ENCODE measurements at places on chromosomes 5 and 9.

DNA sequence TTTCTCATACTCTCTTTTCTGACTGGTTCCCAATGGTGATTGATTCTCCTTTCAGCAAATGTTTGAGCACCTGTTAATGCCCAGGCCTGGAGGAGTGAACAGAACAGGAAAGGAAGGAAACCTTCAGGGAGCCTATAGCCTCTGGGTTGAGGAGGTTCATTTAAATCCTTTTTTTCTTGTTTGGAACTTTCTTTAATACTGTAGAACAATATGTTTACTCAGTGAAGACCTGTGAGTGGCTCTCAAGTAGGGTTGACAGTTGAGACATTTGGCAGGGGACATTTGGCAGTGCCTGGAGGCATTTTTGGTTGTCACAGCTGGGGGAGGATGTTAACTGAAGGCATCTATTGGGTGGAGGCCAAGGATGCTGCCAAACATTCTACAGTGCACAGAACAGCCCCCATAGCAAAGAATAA, 6.1 kb upstream of the FAM120AOS start:
- DNase-seq: no peak

GRCh38 chr9:7153566-7153965, 395.8 kb downstream of the KDM4C start:
- DNase-seq: no peak

DNA sequence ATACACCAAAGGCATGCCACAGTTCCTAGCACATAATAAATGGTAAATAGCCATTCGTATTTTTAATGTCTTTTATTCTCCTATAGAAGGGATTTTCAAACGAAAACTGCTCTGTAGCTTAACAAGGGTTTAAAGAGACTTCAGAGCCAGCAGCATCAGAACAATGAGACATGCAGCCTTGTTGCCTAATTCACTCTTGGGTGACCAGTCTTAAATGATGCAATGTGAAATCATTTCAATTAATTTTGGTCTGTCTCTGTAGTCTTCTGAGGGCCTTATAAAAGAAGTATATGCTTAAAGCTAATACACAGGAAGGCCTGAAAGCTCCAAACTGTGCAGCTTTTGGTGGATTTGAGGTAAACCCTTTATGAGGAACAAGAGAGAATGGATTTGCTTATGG, 888.8 kb upstream of the WWC1 start:
- DNase-seq: no peak

- DNase-seq: no peak
Measured at GRCh38 chr5:89930591-89931392, 478.8 kb downstream of the CETN3 start.

GRCh38 chr5:139284295-139284694, 9.2 kb upstream of the MATR3 start:
- DNase-seq: no peak

GRCh38 chr9:113579283-113580040, 115.9 kb downstream of the RGS3 start:
- DNase-seq: no peak

DNA sequence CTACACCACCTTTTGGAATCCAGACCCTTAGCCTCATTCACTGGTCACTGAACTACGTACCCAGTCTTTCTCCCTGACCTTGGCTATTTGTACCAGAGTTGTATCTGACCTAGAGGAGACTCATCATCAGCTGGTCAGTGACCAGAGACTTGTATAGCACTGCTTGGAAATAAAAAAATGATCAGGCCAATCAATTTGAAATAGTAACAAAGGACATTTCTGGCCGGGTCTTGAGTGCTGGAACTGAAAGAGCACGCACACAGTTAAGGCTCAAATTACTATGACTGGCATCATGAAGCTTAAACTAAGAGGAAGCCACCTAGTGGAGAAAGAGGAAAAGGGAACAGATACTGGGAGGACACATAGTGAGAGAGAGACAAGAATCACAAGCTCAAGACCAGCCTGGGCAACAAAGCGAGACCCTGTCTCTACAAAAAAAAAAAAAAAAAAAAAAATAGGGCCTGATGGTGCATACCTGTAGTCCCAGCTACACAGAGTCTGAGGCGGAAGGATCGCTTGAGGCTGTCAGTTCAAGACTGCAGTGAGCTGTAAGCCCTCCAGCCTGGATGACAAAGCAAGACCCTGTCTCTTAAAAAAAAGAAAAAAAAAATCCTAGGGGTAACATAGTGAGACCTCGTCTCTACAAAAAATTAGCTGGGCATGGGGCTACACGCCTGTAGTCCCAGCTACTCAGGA, 12.8 kb upstream of the SRP19 start:
- peak; percentile 23 for DNase-seq

DNA sequence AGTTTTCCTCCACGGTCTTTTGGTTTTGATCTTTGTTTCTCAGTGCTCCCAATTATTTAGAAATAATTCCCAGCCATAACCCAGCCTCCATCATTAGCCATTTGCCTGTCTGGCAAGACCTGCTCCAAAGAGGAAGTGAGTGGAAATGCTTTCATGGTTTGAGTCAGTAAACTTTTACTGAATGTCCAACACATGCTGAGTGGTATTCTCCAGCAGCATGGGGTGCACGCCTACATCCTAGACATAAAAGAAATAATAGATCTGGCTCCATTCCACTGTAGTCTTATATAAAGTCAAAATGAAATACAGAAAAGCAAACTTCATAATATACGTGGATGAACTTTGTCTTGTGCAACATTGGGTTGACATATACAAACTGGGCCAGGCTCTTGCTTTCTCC, 757.2 kb downstream of the TLE1 start:
- DNase-seq: no peak

- no peak for DNase-seq
Measured at GRCh38 chr5:146440353-146440752, 6.8 kb upstream of the TCERG1 start.

DNA sequence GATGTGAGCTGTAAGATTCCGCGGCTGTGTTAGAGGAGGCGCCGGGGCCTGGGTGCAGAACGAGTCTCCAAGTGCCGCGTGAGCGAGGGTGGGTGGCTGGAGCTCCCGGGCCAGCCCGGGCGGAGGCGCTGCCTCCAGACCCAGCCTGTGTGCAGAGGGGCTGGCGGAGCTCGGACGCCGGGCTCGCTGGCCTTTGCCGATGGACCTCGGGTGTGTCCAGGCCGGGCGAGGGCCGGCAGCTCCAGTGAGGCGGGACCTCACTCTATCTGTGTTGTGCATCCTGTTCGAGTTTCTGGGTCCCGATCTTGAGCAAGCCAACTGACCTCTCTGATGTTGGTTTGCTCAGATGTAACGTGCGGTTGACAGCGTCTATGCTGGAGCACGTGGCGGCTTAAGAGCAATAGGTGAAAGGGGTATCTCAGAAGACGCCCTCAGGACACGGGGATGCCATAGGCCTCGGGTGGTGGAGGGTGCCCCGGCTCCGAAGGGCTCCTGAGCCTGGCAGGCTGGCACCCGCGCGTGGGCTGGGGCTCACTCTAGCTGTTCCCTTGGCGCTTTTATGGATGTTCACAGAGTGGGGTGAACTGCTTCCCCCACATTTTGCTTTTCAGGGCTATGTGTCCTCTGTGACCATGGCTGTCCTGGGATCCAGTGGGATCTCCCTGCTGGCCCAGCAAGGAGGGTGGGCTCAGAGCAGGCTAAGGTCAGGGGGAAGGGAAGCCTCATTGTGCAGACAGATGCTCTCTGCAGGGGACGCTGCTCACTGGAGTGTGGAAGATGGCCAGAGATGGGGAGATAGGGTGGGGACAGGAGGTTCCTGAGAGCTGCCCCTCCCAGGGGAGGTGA, 69.8 kb downstream of the MRPL36 start:
- no peak for DNase-seq

GRCh38 chr9:131984564-131984963, 95.1 kb downstream of the MED27 start:
- DNase-seq: no peak

DNA sequence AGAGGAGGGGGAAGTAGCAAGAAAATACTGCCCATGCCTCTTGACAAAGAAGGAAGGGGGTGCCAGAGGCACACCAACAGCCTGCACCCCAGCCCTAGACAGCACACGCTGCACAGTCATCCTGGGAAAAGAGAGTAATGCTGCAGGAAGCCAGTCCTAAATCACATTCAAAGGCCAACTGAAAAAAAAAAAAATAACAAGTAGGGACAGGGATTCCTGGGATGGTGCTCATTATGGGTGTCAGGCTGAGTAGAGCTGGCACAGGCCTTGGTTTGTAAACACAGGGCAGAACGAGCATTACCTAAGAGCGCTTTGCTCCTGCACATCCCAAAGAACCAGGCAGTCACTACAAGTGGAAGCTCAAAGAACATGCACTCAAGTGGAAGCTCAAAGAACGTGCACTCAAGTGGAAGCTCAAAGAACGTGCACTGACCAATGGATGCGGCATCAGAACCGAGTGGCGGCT, 7.8 kb downstream of the RAPGEF1 start:
- peak; percentile 65 for DNase-seq

GRCh38 chr5:111478266-111478665, 34.1 kb downstream of the STARD4 start:
- no peak for DNase-seq

DNA sequence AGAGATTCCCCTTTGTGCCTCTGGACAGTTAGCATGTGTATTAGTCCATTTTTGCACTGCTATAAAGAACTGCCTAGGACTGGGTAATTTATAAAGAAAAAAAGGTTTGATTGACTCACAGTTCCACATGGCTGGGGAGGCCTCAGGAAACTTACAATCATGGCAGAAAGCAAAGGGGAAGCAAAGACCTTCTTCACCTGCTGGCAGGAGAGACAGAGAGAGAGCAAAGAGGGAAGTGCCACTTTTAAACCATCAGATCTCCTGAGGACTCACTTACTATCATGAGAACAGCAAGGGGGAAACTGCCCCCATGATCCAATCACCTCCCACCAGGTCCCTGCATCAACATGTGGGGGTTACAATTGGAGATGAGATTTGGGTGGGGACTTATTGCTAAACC, 6.0 kb downstream of the CFAP90 start:
- no peak for DNase-seq

DNA sequence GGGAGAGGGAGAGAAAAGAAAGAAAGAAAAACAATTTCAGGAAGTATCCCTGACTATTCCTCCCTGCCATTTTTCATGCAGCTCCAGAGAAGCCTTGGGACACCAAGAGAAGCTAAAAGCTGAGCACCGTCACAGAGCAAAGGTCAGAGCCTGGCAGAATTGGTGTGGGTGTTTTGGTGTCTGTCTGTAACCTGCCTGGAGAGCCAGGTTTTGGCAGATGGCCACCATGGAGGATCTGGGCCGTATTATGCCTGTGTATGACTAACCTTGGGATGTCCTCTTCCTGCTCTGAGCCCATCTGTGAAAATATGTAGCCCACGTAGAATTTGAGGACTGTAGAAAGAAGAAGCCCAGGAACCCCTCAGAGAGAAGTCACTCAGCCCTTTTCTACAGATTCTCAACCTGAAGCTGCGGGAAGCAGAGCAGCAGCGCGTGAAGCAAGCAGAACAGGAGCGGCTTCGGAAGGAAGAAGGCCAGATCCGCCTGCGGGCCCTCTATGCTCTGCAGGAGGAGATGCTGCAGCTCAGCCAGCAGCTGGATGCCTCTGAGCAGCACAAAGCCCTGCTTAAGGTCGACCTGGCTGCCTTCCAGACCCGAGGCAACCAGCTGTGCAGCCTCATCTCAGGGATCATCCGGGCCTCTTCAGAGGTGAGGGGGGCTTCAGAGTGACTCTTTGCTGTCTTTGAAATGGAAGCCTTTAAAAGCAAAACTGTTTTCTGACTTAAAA, 18.8 kb downstream of the GLE1 start:
- no peak for DNase-seq

- DNase-seq: no peak
Measured at GRCh38 chr9:126459546-126459945, 132.9 kb downstream of the MVB12B start.

DNA sequence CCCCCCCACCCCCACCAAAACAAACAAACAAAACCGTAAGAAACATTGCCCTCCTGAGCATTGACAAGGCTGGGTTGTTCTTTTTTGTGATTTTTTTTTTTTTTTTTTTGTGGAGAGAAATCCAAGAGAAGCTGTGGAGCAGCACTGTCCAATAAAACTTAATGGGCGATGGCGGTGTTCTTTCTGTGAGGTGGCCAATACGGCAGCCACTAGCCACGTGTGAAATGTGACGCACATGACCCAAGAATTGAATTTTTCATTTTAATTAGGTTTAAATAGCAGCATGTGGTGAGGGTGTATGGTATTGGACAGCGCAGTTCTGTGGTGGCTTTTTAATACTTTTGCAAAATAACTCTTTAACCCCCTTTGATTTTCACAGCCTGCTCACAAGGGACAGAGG, 251.1 kb downstream of the PDZD2 start:
- DNase-seq: no peak

- DNase-seq: no peak
Measured at GRCh38 chr5:181217111-181217802, 5.8 kb upstream of the TRIM41 start.
